ENCODE measurements at places on chromosomes 16 and 17.

DNA sequence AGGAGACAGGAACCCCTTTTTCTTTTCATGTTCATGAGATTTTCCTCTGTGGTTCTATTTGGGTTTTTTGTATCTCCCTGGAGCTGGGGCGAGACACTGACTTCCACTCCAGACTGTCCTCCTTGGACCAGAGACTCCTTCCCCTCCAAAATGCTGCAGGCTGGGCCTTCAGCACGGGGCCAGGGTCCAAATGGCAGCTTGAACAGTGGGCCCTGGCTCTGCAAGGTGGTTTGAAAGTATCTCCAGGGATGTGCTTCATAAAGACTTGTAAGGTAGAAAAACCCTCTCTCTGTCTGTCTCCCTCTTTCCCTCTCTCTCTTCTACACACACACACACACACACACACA, 236.1 kb downstream of the ZNF423 start:
- H3K4me1 ChIP-seq = no peaks in the 10 kb centered on the region
- no peak overlapping the region for H3K27ac ChIP-seq
- no peak overlapping the region for H3K4me3 ChIP-seq
- DNase-seq = no peak
- no peaks in the 10 kb centered on the region for H3K36me3 ChIP-seq
- no peaks in the 10 kb centered on the region for H3K27me3 ChIP-seq

DNA sequence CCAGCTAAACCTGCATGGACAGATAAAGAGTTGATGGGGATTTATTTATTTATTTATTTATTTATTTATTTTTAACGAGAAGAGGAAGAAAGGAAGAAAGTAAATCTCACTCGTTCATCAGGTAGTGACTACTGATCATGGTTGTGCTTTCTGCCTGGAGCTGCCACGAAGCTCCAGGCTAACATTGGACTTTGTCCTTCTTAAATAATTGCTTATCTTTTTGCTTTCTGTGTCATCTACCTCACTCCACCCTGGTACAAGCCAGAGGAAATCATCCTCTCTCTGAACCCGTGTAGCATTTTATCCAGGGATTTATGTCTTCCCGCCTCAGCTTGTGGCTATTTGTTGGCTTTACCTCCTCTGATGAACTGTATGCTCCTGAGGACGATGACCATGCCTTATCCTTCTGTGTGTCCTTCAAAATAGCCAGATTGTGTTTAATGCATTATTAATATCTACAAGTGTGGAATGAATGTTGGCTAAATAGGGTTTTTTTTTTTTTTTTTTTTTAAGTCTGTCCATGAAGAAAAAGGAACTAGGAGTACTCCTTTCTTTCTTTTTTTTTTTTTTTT, 8.0 kb upstream of the SLC12A3 start:
- no peaks in the 10 kb centered on the region for H3K27me3 ChIP-seq
- H3K4me1 ChIP-seq = peaks cover 28% of the 10 kb centered on the region
- no peaks in the 10 kb centered on the region for H3K36me3 ChIP-seq
- H3K27ac ChIP-seq = no peak overlapping the region
- DNase-seq = no peak
- no peak overlapping the region for H3K4me3 ChIP-seq

GRCh38 chr16:54326266-54326662, 39.7 kb upstream of the IRX3 start:
- H3K36me3 ChIP-seq = no peaks in the 10 kb centered on the region
- peaks cover 10% of the 10 kb centered on the region for H3K27me3 ChIP-seq
- no peak overlapping the region for H3K4me3 ChIP-seq

DNA sequence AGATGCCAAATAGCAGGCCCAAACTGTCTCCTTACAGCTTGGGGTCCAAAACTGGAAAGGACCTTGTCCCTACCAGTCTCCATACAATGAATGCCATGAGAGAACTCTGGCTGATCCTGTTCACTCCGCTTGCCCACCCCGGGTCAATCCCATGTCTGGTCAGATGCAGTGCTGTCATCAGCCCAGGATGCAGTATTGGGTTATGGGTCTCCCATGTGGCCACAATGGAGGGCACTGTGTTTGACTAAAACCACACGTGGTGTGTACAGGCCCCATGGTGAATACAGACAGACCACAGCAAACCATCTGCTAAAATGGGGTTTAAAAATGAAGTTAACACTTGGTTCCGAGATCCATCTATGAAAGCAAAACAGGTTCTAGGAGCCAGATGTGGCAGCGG, 20.4 kb downstream of the TRIM16 start:
- no peak for DNase-seq
- H3K27ac ChIP-seq = no peak overlapping the region
- peaks cover 21% of the 10 kb centered on the region for H3K36me3 ChIP-seq

- H3K4me1 ChIP-seq = no peaks in the 10 kb centered on the region
- no peaks in the 10 kb centered on the region for H3K36me3 ChIP-seq
- no peak overlapping the region for H3K27ac ChIP-seq
- DNase-seq = no peak
- no peak overlapping the region for H3K4me3 ChIP-seq
- H3K27me3 ChIP-seq = peaks cover 8% of the 10 kb centered on the region
Observed at GRCh38 chr17:56737421-56738161, 96.1 kb downstream of the C17orf67 start.

DNA sequence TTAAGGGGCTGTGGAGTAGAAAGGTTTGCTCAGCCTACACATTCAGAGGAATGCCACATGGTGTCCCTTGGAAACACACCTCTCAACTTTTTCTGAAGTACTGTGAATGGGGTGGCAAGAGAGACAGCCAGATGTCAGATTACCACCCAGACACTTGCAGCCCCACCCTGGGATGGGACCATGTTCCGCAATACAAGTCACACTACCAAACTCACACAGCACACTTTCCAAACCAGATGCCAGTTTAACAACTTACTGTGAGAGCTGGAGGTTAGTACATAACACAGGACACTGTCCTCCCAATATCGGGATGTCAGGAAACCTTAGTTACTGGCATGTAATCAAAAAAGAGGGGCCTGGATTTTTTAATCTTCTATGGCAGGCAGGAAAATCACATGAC, 7.9 kb downstream of the USP7 start:
- no peak overlapping the region for H3K4me3 ChIP-seq
- H3K27me3 ChIP-seq = no peaks in the 10 kb centered on the region
- no peak for DNase-seq
- peaks cover 66% of the 10 kb centered on the region for H3K4me1 ChIP-seq
